ENCODE measurements at places on chromosomes 11 and 22.

GRCh38 chr11:65172600-65172999 lies 2.6 kb downstream of the SPDYC start:
- no peak for DNase-seq

- DNase-seq = no peak
Measured at GRCh38 chr11:94632356-94632755, 65.2 kb downstream of the PIWIL4 start.

DNA sequence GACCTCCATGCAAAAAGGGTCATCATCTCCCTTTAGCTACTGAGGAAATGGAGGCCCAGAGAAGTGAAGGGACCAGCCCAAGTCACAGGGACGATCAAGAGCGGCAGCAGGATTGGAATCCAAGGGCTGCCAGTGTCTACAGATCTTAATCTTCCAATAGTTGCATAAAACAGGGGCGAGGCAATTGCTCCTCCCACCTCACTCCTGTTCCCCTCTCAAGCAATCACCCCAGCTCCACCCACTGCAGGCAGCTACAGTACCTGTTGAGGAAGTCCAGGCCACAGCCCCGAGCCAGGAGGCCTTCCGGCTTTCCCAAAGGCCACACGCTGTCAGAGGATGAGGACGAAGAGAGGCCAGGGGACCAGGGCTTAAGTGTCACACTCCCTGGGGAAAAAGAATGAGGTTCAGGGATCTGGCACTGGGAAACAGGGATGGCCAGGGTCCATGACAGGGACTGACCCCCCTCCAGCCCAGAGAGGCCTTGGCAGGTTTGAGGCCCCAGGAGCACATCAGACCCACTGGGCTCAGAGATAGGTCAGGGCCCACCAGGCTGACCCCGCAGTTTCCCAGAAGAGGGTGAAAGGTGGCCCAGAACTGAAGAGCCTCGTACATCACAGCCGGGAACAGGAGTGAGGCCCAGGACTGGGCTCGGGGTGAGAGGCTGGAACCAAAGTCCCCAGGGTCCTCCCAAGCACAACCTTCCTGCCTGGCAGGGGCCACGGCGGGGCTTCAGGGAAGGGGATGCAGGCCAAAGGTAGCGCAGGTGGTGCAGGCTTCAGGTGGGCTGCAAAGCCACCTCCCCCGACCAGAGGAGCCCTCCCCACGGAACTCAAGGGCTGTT lies 16.4 kb upstream of the MFNG start:
- peak; percentile 94 for DNase-seq

DNA sequence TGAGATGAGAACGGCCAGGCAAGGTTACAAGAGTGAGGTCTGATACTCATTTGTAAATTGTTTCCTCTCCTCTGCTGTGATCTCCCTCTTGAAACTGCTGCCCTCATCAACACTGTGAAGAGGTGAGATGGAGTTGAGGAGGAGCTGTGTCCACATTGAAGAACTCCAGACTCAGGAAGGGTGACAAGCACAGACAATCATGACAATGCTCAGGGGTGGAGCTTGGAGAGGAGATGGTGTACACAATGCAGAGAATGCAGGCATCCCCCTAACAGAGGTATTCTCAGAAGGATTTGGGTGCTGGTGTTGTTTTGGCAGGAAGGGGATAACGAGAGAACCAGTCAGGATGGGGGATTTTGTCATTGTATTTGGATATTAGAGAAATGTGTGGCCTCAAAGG lies 21.5 kb upstream of the MMP7 start:
- no peak for DNase-seq

DNA sequence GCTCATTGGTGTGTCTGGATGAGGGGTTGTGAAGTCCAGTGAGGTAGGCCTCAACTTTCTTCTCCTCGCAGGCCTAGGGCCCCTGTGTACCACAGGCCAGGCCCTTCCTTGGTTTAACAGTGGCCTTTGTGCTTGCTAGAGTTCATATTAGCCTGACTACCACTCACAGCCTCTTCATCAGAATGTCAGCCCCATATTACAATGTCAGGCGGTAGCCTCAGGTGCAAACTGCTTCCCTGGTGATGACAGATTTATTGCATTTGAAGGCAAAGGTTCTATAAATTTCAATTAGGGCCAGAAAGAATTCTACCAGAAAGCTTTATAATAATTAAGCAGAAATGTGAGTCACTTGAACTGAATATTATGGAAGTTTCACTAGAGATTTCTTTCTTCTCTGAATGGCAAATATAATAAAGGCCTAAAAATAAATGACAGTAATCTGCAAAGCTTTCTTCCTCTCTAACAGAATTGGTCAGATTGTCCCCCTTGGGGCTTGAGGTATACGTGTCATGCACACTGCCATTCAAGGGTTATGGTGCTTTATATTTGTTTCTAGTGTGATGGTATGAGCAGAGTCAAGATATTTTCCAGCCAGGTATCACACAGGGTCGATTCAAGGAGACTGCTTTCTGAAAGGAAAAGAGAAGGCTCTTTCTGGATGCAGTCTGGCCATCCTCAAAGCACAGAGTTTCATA lies 210.3 kb downstream of the CWF19L2 start:
- no peak for DNase-seq

GRCh38 chr11:75592715-75593114 lies 30.7 kb downstream of the SERPINH1 start:
- no peak for DNase-seq

DNA sequence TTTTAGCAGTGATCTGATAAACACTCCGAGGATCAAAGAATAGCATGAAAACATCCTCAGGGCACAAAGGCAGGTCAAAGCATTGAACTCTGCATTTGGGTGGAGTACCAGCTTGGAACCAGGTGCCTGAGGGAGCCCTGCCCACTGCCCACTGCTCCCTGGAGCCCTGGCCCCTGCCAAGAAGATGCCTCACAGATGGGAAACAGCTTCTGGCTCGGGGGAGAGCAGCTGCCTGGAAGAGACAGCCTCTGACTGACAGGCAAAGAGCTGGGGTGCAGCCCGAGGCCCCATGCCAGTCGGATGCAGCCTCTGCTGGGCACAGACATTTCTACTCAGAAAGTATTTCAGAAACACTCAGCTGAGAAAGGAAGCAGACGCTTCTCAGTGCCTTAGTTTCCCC lies 13.2 kb downstream of the LMO1 start:
- DNase-seq = no peak

DNA sequence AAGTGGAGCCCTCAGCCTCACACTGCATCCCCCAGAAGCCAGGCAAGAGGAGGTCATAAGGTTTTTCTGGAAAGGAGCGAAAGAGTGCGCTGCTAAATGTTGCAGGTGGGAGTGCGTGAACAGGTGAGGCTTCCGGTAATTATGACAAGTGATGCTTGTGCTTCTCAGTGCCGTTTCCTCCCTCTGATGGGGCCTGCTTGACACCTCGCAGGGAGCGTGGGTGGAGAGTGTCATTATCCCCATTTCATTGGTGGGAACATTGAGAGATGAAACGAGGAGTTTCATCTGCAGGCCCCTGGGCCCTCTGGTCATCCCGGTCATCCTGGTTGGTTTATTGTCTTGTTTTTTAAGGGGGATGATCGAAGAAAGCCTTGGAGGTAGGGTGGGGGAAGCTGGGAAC lies 57.5 kb downstream of the BCR start:
- DNase-seq = no peak

GRCh38 chr22:19879992-19880785 lies 25.5 kb upstream of the GNB1L start:
- DNase-seq = no peak

GRCh38 chr11:114316980-114317786 lies 21.0 kb downstream of the NNMT start:
- DNase-seq = no peak

GRCh38 chr11:98545544-98546175 lies 475.1 kb upstream of the CNTN5 start:
- DNase-seq = no peak

DNA sequence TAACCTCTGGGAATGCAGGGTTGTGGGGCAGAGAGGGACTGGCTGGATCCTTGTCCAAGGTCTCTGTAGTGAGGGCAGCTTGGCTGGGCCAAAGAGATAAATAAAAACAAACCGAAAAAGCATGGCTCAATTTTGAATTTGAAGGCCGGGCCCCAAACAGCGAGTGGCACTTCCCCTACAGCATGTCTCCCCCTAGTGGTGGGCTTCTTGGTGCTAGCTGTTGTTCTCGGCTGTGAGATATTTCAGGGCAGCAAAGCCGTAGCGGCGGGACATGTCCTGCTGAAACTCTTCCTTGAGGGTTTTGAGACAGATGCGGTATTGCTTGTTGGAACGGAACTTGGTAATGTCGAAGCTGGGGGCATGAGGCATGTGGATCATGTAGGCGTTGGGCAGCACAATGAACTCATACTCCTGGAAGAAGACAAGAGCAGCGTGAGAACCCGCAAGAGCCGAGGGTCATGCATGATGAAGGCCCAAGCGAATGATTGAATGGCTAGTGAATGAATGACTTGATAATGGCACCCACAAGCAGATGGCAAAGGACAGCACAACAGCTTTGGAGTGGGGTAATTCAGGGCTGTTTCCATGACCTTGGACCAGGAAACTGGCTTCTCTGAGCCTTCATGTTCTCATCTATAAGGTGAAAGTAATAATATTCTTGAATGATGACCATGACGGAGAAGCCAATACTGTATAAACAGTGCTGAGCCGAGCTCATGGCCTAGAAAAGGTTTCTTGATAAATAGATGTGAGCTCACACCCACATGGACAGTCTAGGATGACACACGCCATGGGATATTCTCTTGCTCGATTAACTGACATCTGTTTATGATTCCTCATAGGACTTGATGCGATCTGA lies 216.3 kb upstream of the SYN3 start:
- peak; percentile 2 for DNase-seq

- no peak for DNase-seq
Measured at GRCh38 chr11:102006835-102007566, 40.2 kb upstream of the CFAP300 start.

DNA sequence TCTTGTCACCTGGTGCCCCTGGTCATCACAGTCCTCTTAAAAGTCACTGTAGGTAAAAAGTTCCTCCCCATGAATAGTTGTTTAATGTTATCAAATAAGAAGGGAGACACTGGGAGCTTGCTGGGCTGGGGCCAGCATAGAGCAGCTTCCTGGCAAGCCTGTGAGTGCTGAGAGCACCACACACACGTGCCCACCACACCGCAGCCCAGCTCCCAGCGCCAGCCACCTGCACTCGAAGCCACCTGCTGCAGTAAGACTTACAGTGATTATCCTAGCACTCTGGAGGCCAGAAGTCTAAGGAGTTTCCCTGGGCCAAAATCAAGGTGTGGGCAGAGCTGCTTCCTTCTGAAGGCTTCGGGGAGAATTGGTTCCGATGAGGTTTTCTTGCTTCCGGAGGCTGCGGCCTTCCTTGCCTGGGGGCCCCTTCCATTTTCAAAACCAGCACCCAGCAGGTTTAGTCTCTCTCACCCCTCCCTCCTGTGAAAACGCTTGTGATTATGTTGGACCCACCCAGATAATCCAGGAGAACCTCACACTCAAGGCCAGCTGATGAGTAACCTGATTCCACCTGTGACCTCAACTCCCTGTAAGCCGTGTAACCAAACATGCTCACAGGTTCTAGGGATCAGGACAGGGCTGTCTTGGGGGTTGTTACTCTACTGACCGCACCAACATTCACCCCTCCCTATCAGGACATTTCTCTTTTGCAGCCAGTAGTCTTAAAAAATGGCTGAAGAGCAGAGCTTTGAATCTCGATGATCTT lies 687.2 kb downstream of the TBC1D22A start:
- DNase-seq = no peak

DNA sequence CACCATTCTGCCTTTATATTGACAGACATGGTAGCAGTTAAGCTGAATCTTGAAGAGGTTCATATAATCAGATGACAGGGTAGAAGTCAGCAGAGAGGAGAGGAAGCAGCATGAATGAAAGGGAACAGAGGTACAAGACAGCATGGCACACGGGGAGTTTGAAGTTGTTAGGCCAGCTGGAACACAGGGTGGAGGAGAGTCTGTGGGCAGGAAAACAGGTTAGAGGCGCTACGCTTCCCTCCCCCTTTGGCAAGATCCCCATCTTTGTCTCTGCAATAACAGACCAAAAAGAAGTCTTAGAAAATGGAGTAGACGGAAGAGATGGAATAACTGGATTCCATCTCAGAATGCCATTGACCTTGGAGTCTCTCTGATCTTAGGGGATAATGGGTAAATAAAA lies 20.0 kb upstream of the NDUFC2 start:
- DNase-seq = no peak

Measured in PC-9 (cell line).